NT2/D1 (cell line): ENCODE measurements at places on chromosomes 3 and 15.

DNA sequence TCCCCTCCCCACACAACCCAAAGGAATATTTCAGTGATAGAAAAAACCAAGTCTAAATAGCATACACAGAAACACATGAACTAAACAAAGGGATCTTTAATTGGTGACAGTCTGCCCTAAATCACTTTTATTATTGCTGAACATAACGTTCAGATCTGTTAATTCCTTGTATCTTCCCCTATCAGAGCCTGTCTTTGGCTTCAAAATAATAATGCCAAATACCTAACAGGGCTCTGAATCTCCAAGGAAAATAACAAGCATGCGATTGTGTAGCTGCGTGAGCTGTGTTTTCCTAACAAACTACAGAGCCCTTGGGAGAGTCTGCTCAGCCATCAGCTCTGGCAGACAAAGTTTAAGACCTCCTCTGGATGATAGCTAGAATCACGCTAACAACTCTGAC, 1010.1 kb downstream of the ROBO1 start:
- DNase-seq, result no peak

DNA sequence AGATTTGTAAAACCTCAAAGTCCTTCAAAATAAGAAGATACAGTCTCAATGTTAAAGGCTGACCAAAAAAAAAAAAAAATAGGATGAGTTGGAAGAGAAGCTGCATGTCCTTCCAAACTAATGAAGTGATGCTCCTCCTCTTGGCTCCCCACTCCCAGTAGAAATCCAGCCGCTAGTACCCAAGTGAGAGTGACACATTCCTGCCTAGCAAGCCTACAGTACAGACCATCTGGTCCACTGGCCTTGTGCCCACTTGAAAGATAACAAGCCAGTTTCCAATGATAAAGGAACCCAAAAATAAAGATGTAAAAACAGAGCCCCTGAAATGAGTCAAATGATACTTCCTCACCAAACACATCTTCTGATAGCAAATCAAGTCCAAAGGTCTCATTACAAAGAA, 258.7 kb upstream of the NSMCE3 start:
- DNase-seq, result no peak

GRCh38 chr3:141081141-141081795, 30.1 kb downstream of the SPSB4 start:
- DNase-seq, result peak; percentile 84

GRCh38 chr3:181782306-181782954, 70.7 kb downstream of the SOX2 start:
- peak; percentile 13 for DNase-seq

- DNase-seq, result no peak
Observed at GRCh38 chr15:92848852-92849598, 51.1 kb upstream of the CHD2 start.

DNA sequence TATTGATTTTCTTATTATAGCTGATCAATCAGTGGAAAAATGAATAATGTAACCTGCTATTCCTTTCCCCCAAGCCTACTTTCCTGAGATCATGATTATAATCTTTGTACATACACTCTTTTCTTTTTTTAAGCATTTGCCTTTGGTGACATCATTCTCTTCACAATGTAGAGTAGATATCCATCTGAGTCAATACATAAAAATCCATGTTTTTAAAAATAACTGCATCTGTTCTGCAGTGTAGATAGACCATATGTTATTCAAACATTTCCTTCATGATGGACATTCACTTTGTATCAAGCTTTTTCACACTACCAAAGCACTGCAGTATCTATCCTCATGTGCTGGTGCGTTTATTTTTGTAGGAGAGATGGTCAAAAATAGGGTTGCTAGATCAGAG, 211.1 kb downstream of the PTPRG start:
- DNase-seq, result no peak

GRCh38 chr3:188853856-188854771, 317.7 kb upstream of the TPRG1 start:
- DNase-seq, result no peak

DNA sequence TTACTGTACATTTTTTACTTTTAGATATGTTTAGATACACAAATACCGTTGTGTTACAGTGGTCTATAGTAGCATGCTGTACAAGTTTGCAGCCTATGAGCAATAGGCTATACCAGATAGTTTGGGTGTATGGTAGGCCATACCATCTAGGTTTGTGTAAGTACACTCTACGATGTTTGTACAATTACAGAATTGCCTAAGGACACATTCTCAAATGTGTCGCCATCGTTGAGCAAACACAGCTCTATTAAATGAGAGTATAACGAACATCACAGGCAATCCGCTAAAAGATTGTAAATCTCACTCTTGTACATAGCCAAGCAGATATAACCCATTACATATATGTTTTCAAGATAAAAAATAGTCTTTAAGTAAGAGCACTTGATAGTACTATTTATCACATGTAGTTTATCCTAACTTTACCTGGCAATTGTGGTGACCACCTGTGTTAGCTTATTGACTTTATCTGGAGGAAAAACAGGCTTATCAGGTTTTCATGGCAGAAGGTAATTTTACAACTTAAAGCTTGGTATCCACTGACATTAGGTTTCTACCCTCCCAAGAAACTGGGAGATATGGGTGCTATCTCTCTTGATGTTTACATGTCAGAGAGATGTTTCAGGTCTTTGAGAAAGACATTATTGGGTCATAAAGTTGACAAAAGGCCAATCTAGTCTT, 898.7 kb downstream of the NSUN3 start:
- no peak for DNase-seq

- DNase-seq, result no peak
Observed at GRCh38 chr3:97692831-97693230, 71.7 kb upstream of the ARL6 start.

GRCh38 chr15:64943512-64944225, 32.0 kb downstream of the ANKDD1A start:
- no peak for DNase-seq

- no peak for DNase-seq
Observed at GRCh38 chr3:139225548-139225947, 118.3 kb upstream of the MRPS22 start.

DNA sequence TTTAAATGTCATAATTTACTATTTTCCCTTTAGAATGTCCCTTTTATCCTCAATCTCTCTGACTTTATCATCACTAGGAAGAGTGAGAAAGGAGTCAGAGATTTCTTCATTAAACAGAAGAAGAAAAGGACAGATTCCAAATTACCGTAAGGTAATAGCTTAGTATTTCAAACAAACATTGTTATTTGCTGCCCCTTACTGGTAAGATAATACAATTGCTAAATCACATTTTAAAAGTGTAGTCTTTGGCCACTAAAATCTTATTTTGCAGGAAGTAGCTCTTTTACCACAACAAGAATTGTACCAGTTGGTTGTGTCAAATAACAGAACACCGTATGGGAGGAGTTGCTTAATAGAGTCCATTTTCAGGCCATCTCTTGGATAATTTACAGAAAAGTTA, 53.7 kb downstream of the CGGBP1 start:
- no peak for DNase-seq

DNA sequence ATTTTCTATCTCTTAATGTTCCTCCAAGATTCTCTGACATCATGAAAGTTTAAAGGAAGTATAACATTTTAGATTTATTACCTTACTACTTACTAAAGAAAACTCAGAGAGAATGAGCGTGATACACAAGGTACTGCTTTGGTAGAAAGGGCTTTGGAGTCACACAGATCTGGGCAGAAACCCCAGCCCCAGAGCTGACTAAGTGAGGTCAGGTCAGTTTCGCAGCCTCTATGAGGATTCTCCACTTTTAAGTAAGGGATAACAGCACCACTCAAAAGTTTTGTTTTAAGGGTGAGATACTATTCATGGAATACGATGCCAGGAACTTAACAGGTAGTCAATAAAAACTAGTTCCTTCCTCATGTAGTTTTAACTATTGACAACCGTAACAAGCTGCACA, 76.1 kb downstream of the CLDN11 start:
- DNase-seq, result no peak

- DNase-seq, result no peak
Observed at GRCh38 chr3:24437326-24437725, 57.3 kb downstream of the THRB start.

DNA sequence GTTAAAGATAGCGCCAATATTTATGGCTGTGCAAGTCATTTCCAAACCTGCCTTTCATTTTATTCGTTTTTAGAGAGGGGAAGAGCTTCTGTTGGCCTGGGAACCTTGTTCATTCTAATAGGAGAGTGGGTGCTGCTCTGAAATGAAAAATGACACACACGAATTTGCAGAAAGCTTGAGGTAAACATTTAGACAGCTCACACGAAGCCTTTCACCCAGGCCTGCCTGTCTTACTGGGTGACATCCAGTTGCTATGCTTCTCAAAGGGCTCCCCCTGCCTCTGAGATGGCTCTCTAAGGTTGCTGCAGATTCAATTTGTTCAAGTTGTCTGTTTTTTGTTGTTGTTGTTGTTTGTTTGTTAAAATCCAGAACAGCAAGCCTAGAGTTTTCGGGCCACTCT, 18.2 kb downstream of the PEX5L start:
- no peak for DNase-seq

- DNase-seq, result no peak
Observed at GRCh38 chr3:31798840-31799239, 182.2 kb downstream of the OSBPL10 start.

DNA sequence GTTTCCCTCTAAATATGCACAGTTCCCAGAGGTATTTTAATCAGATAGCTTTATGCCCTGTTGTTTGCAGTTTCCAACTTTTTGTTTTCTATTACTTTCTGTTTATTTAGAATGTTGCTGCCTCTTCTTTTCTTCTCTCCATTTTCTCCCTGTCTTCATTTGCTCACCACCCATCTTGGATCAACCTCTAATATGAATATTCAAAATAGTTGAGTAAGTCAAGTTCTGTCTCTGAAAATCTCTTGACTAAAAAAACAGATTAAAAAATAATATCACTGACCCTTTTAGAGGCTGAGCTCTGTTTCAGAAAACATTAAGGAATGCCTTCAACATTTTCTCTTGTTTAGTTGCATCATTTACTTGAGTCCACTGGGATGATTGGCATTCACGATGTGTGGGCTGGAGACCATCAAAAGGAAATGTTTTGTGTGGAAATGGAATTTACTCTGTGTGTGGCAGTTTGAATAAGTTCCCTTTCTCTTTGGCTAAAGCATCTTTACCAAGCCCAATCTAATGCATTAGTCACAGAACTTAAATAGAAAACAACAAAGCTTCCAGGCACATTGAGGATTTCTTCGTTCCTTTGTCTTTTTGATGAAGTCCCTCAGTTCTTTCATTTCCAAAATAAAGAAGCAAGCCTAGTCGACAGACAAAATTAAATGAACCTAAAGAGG, 633.9 kb upstream of the TGFBR2 start:
- peak; percentile 69 for DNase-seq

- DNase-seq, result no peak
Observed at GRCh38 chr15:39474657-39475056, 106.2 kb upstream of the THBS1 start.

- no peak for DNase-seq
Observed at GRCh38 chr15:66707310-66708082, 5.5 kb downstream of the SMAD6 start.

GRCh38 chr15:42444415-42445063, 46.4 kb downstream of the ZNF106 start:
- DNase-seq, result no peak

DNA sequence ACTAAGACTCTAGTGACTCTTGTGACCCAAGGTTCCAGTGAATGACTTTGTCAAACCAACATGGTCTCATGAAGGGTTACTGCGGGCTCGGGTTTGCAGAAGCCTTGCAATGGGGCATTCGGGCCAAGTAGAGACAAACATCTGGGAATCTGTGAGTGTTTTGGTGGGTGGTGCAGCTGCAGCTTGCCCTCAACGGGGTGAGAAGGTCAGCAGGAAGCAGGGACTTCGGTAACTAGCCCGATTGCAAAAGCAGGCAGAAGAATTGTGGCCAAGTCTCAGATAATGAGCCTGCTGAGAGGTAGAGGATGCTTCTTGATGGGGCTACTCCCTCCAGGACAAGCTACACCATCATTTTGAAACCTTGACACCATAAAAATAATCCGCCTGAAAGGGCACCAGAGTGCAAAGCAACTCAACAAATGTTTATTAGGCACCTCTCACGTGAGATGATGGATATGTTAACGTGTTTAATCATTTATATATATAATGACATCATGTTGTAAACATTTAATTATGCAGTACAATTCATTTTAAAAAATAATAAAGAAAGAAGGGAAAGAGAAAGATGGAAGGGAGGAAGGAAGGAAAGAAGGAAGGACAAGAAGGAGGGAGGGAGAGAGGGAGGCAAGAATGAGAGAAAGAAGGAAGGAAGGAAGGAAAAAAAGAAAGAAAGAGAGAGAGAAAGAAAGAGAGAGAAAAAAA, 263.9 kb upstream of the IGF1R start:
- no peak for DNase-seq

DNA sequence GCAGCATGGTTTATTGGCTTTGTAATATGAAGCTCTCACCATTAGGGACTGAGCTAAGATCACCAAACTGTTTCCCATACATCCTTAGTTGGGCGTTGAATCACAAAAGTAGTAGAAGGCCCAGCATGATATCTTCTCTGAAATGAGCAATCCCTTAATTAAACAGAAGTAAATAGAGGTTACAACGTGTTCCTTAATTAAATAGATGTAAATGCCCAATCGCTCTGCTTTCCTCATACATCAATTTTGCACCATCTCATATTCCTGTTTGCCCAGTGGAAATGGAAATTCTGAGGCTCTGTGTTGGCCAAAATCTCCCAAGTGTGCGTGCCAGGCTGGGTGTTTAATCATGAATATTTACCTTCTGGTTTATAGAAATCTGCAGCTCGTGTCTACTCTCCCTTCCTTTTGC, 107.4 kb upstream of the FOXB1 start:
- no peak for DNase-seq

DNA sequence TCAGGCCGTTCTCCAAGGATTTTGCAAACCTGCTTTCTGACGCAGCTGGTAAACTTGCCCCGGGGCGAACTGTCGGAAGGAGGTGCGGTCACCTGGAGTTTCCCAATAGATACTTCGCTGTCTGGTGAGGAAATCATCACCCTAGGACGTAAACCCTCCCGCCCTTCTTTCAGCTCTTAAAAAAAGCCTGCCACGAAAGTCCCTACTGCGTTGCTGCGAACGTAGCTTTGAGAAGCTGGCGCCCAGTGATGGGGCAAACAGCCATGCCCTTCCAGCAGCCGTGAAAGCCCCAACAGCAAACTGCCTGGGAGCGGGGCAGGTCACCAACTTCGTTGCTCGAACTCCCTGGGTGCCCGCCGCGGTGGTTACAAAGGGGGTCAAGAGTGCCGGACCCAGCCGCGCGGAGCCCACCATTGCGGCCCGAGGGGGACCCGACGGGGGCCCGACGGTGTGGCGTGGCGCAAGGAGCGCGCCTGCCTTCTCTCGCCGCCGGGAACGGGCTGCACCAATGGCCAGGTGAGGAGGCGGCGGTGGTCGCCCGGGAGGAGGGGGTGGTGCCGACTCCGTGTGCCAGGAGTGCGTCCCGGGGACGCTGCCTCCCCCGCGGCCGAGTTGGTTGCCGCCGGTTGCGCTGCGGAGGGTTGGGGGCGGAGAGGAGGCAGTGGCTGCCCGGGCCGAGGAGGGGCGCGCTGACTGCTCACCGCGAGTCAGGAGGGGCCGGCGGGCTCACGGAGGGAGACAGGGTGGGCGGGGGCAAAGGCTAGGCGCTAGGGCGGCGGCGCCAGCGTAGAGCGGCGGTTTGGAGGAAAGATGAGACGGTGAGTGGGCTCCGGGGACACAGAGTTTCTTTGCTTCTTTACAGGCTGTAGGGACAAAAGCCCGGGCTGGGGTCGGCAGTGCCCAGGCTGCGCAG, at the start of gene PHLDB2:
TSS of gene PHLDB2 (plus strand) at position 205 of the 913 bp plus-strand sequence. CDS start 24,813 bp downstream, outside the sequence.
- peak; percentile 81 for DNase-seq

GRCh38 chr3:87997298-87997697, 61.5 kb downstream of the CGGBP1 start:
- no peak for DNase-seq

- no peak for DNase-seq
Observed at GRCh38 chr3:53169832-53170324, 8.9 kb downstream of the PRKCD start.

- DNase-seq, result no peak
Observed at GRCh38 chr3:110799271-110799670, 272.3 kb upstream of the NECTIN3 start.
